ENCODE measurements at places on chromosomes 3 and 15. TPM values are rescaled to one million over a fixed set of nuclear protein-coding genes. Genes with fewer than 3 reads are reported as not detected.

- no peak for DNase-seq
These were observed 34.5 kb upstream of the VILL start for GRCh38 chr3:37955918-37956707.

GRCh38 chr3:29291260-29291981, 10.6 kb downstream of the RBMS3 start:
- DNase-seq, result peak; percentile 70

GRCh38 chr3:131009698-131010097, 16.9 kb downstream of the ASTE1 start:
- DNase-seq, result no peak

DNA sequence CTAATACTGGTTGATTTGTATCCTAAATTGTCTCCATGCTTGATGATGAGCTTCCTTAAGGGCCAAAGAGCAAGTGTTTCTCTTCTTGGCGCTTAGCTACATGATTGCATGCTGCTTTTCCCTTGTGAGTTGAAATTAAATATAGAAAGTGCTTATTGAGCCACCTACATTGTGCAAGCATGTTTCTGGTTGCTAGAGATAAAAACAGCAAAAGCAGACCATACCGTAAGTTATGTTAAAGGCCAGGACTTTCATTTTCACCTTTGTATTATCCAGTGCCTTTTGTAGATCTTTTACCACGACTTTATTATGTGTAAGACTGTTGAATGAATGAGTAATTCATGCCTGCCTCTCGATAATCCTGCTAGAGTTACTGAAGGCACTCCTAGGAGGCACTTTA, 41.9 kb upstream of the CCNB2 start:
- no peak for DNase-seq

The C2CD4A gene
- total RNA-seq, result not detected

GRCh38 chr15:56215769-56216168, 27.9 kb downstream of the RFX7 start:
- DNase-seq, result no peak

The C3orf49 gene
- not detected for total RNA-seq

DNA sequence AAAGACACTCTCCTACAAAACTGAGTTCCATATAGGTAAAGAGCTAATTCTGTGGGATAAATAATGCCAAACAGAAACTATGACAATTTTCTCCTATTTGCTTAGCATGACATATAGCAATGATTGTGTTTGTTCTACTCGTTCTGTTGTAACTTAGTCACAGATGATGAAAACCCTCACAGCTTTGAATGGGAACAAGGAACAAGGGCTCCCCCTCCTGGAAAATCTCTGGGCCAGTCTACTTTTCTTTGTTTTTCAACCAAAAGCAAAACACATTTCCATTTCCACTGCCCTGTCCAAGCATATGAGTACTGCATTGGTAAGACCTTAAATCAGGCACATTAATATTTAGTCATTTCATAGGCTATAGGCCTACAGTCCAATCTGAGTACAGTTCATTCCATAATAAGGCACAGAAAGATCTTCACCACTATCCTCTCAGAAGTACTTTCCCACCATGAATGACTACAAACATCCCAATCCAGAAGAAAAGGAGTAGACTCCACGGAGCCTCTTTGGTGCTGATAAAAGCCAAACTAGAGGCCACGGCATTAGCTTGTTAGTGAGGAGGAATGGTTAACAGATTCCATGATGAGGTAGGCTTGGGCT, 67.1 kb downstream of the ATP8B4 start:
- peak; percentile 37 for DNase-seq
